ENCODE measurements at places on chromosomes 1 and 21. TPM values are rescaled to one million over a fixed set of nuclear protein-coding genes. Genes with fewer than 3 reads are reported as not detected.
A peak's percentile ranks its signal among the peaks of the same experiment; 100 is the strongest.

- DNase-seq: no peak
Measured at GRCh38 chr21:38267136-38267755, 10.5 kb downstream of the KCNJ15 start.

- DNase-seq: no peak
Measured at GRCh38 chr21:33687634-33688033, 45.3 kb downstream of the ITSN1 start.

DNA sequence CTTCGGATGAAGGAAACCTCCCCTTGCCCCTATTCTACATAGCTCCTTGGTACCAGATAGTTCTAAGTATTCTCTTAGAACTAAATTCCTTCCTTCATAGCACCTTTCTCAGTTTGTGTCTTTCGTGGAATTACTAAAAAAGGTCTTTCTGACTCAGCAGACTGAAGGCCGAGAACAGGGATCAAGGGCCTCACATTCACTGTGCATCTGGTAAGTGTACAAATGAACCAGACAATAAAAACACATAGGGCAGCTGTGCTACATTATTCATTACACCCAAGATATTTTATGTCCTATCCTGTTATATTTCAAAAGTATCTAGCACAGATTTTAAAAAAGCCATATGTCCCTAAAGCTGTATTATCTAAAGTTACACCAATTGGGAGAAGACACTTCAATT is 62.9 kb upstream of the HP1BP3 start:
- DNase-seq: no peak

GRCh38 chr1:18723701-18724411 is 93.2 kb downstream of the PAX7 start:
- no peak for DNase-seq

GRCh38 chr1:110859062-110859461 is 13.9 kb upstream of the CD53 start:
- DNase-seq: no peak

GRCh38 chr1:201737352-201738060 is 91.5 kb upstream of the IPO9 start:
- peak; percentile 85 for DNase-seq

DNA sequence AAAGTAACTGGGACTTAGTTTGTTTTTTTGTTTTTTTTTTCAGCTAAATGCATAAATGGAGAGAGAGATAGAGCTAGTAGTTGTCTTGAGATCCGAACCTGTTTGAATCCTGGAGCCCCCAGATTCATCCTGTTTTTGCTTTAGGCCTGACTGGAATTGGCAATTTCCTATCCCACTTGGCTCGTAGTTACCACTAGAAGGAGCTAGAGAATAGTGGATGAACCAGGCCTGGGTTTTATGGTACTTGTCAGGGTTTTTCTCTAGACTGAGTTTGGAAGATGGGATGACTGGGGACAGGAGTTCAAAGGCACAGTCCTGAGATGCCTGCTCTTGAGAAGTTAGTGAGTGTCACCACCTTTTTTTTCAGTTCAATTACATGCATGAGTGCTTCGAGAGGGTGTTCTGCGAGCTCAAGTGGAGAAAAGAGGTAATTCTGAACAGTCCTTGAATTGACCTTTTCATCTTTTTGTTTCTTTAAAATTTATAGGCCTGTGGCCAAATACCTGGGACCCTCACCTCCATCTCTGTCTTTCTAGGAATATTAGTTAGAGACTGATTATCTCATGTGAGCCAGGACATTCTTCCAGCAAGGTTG is 23.4 kb downstream of the CELF3 start:
- DNase-seq: no peak

DNA sequence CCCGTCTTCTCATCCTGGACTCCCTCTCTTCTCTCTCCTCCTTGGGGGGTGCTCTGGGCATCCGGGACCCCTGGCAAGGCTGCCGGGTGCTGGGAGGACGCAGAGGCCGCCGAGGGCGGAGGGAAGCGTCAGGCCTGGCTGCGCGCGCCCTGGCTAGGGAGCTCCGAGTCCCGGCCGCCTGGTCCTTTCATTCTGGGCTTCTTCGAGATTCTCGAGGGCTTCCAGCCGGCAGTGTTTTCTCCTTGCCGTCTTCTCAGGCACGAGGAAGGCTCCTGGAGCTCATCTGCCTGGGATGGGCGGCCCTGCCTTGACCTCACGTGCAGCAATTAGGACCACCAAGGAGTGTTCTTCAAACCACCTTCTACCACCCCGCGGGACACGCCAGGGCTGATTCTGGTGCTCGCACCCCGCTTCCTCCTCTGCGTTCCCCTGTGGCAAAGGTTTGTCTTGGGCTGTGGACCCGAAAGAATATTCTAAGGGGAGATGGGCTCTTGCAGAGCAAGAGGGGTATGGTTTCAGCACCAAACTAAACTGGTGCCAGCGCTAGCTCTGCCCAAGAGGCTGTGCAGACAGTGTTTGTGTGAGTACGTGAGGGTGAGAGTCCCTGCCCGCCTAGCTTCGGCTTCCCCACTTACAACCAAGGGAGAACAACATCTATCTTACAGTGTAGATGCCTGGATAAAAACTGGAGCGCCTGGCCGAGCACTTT is 36.5 kb downstream of the PIK3CD start:
- DNase-seq: no peak

DNA sequence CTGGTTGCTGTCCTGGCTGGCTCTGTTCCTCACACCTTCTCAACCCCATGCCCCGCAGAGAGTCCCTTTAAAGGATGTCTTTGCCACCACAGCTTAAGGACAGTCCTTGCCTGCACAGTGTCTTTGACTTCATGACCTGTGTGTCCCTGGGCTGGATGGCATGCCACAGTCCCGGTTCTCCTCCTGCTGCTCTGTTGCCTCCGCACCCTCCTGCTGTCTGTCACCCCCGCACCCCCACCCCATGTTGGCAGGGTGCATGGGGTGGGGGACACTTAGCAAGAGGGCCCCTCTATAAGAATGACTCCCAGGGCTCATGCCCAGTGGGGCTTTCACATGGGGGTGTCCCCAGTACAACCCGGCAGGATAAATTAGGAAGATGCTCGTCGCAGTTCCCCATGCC is 41.6 kb upstream of the PADI1 start:
- DNase-seq: no peak

DNA sequence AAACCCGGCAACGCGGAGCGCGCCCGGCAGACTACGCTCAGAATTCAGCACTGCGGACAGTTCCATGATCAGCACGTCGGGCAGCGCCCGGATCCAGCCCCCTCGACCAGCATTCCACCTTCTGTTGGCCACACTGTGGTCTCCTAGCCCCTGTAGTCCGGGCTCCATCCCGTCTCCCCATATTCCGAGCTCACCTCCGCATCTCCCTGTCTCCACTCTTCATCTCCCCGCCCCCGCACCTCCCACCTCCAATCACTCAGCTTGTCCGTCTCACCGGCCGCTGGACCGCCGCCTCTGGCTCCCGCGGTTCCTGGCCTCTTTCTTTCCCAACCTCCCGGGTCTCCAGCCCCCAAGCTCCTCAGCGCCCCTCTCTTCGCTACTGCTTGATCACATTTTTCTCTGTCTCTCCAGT is 500 bp downstream of the EPHA10 start:
- DNase-seq: no peak

- DNase-seq: peak; percentile 76
Measured at GRCh38 chr1:35577071-35577998, 4.2 kb downstream of the TFAP2E start.

DNA sequence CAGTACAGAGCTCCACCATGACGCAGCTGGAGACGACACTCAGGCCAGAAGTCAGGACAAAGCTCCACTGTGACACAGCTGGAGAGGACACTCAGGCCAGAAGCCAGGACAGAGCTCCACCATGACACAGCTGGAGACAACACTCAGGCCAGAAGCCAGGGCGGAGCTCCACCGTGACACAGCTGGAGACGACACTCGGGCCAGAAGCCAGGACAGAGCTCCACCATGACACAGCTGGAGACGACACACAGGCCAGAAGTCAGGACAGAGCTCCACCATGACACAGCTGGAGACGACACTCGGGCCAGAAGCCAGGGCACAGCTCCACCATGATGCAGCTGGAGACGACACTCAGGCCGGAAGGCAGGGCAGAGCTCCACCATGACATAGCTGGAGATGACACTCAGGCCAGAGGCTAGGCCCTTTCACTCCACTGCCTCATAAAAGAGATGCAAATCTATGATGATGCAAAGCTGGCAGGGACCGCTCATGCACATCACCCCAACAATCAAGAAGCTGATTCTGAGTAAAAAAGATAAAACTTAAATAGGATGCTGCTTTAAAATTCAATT is 13.6 kb upstream of the OR2B11 start:
- DNase-seq: no peak

GRCh38 chr1:210587566-210587965 is 258.9 kb downstream of the HHAT start:
- no peak for DNase-seq

GRCh38 chr1:163093579-163093978 is 24.4 kb downstream of the RGS4 start:
- DNase-seq: no peak

- DNase-seq: no peak
Measured at GRCh38 chr1:199678771-199679170, 348.7 kb upstream of the NR5A2 start.

GRCh38 chr21:38159355-38159754 is 97.4 kb upstream of the KCNJ15 start:
- DNase-seq: no peak

DNA sequence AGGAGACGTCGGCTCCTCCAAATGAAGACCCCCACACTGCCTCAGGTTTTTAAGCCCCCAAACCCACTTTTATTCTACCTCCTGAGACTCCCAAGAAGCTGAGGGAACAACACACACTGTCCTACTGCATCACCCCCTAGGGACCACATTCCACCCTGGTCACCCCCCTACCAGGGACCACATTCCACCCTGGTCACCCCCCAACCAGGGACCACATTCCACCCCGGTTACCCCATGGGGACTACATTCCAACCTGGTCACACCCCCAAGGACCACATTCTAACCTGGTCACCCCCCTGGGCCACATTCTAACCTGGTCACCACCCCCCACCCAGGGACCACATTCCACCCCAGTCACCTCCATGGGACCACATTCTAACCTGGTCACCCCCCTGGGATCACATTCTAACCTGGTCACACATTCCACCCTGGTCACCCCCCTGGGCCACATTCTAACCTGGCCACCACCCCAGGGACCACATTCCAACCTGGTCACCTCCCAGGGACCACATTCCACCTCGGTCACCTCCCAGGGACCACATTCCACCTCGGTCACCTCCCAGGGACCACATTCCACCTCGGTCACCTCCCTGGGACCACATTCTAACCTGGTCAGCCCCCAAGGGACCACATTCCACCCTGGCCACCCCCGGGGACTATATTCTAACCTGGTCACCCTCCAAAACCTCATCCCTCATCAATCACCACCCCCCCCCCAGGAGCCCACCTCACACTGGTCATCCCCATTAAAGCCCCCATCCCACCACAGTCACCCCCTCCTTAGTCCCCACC is 587.6 kb downstream of the NPHP4 start:
- no peak for DNase-seq

GRCh38 chr1:88791192-88791591 is 100.2 kb downstream of the GTF2B start:
- no peak for DNase-seq

DNA sequence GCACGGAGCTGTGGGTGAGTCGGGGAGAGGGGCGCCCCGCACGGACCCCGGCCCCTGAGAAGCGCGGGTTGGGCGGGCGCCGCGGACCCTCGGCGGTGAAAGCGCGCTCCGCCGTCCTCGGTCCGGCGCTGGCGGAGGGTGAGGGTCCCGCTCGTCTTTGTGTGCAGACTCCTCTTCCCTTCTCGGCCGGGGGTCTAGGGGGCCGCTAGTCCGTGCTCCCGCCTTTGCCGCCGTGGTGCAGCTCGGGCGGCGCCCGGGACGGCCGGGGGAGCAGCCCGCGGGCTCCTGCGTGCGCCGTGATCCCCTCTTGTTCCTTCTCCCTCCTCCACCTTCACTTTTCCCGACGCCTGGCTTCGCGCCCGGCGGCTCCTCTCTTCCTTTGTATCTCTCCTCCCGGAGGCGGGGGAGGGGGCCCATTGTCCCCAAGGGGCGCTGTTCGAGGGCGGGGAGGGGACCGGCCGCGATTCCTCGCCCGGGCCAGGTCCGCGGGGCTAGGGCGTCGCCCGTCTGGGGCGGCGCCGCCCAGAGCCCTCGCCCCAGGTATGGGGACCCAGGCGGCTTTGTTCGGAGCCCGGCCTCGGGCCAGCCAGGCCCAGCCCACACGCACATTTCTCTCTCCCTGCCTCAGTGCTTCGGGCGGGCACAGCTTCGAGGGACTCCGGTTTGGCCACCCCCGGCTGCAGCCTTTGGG is 519 bp downstream of the FNBP1L start:
- DNase-seq: peak; percentile 77

The TCHH gene
- total RNA-seq: not detected

The ZNF683 gene
- total RNA-seq: 0.14 TPM

The RIPK4 gene
- total RNA-seq: 0.08 TPM

The PCP4 gene
- total RNA-seq: 5.4 TPM

The CYP4B1 gene
- total RNA-seq: 19.6 TPM

The SPAG17 gene
- not detected for total RNA-seq

The PEAR1 gene
- total RNA-seq: 8.1 TPM
